ENCODE measurements at places on chromosomes 2 and 18. TPM values are rescaled to one million over a fixed set of nuclear protein-coding genes. Genes with fewer than 3 reads are reported as not detected.

Gene ANKRD30B
- total RNA-seq = not detected

Gene ELOA2
- not detected for total RNA-seq

Gene CYP27C1
- not detected for total RNA-seq

Gene CNGA3
- not detected for total RNA-seq

Gene FIGN
- 0.74 TPM for total RNA-seq

Gene TBR1
- total RNA-seq = not detected

Gene SLC4A3
- total RNA-seq = 1.3 TPM

Gene SP140
- total RNA-seq = 2.0 TPM

Gene ARHGAP25
- total RNA-seq = 0.30 TPM

Gene B3GNT7
- 0.50 TPM for total RNA-seq

Gene IRS1
- 43.6 TPM for total RNA-seq

Gene GALNT5
- 9.5 TPM for total RNA-seq

Gene UGT1A1
- total RNA-seq = not detected

Gene PID1
- total RNA-seq = 5.9 TPM

Gene MYCN
- not detected for total RNA-seq

Gene ACVR1C
- not detected for total RNA-seq

Gene IL36B
- total RNA-seq = not detected

Gene FAM117B
- total RNA-seq = 2.2 TPM

Gene KYNU
- 1.0 TPM for total RNA-seq

Gene TMEM214
- total RNA-seq = 39.8 TPM
